ENCODE measurements at places on chromosomes 3 and 15.

DNA sequence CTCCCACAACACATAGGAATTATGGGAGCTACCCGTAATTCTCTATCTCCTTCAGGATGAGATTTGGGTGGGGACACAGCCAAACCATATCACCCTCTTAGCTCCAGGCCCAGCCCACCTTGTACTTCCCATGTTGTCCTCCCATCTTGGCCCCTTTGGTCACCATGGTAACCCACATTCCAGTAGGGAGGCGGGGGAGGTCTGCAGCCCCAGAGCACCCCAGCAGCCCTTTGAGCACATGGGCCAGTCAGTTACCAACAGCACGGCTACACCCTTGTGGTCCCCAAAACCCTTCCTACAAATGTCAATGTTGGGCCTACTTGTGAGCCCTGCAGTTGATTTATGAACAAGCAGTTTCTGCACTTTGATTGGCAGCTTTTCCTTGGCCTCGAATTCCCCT, 84.5 kb downstream of the LRRK1 start:
- DNase-seq: no peak

DNA sequence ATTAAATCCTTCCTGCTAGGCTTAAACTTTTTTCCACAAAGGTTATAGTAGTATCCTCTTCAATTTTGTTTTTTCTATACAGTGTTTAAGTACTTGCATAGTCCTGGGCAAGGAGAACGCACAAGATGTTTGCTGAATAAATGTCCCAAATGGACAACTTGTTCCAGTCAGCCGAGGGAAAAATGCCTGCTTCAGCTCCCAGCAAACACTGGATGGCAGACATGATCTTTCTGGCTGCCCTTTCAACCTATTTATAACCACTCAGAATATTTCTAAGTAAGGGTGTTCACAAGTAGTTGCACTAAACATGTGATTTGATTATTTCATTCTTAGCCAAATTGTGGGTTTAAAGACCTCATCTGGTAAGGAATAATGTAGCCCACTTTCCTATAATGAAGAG, 29.8 kb downstream of the GNB4 start:
- no peak for DNase-seq

- no peak for DNase-seq
These were observed 27.8 kb downstream of the PDCD6IP start for GRCh38 chr3:33826206-33826605.

DNA sequence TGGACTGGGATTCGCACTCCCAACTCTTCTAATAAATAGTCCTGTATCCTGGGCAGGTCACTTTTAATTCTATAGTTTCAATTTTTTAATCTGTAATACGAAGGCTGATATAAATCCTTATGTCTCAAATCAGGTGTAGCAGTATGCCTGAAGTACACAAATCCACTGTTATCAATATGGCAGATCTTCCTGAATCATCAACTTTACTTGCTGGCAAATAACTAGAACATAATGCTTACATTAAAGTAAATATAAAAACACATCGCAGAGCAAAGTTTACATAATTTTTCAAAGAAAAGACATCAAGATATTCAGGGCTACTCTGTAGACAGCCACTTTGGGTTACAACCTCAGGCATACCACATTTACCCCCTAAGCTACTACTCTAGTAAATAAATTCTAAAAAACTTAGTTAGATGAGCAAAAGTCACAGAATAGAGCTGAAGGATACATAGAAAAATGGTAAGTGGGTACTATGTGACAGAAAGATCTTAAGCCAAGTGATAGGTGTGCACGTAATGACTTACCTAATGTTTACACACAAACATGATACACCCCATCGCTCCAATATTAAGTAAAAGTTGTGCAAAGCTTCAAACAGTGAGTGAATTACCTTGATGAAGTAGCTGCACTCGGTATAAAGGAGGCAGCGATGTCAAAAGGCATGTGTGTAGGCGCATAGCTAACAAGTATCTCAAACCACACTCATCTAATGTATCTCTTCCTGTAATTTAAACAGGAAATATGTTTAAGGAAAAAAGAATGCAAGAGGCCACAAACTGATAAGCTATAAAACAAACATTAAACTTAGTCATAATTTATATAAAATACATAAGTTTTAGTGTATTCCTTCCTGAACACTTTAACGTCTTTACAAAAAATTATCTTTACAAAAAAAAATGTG, 127.9 kb downstream of the DMXL2 start:
- DNase-seq: no peak

GRCh38 chr3:143331350-143331749, 211.8 kb downstream of the CHST2 start:
- DNase-seq: no peak

DNA sequence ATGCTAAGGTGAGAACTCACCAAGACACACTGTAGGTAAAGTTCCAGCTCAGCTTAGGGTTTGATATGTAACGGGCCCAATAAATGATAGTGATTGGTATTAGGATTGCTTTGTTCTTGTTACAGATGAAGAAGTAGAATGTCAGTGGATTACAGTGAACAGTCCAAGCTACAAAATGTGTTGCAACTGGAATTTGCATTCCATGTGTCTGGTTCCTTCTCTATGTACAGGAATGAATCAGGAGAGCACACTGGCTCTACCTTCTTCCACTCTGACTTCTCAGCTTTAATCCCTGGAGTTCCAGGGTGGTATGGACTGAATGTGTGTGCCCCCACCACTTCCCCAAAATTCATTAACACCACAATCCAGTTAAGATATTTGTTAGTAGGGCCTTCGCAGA, 730.4 kb upstream of the CFAP20DC start:
- no peak for DNase-seq

DNA sequence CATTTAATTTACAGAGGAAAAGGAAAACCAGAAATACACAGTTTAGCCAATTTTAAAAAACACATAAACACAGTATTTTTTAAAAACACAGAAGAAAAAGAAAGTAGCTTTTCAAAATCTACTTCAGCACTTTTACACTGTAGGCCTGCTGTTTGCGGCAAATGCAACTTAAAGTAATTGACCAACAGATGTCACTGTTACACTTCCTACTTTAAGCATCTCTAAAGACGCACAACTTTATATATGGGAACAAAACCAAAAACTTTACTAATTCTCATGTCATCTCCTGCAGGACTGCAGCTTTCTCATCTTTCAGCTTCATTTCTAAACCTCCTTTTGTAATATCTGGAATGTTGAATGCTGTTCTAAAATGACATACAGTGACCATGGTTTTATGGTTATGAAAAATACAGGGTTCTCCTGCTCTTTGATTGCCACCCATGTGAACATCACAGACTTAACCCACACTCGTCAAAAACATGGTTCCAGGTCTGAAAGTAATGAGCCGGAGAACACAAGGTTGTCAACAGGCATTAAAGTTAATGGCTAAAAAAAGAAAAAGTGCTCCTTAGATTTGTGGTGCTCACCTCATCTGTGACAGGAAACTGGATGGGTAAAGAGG, 107.9 kb downstream of the FMN1 start:
- no peak for DNase-seq

GRCh38 chr3:22908989-22909507, 294.1 kb upstream of the UBE2E2 start:
- DNase-seq: no peak

DNA sequence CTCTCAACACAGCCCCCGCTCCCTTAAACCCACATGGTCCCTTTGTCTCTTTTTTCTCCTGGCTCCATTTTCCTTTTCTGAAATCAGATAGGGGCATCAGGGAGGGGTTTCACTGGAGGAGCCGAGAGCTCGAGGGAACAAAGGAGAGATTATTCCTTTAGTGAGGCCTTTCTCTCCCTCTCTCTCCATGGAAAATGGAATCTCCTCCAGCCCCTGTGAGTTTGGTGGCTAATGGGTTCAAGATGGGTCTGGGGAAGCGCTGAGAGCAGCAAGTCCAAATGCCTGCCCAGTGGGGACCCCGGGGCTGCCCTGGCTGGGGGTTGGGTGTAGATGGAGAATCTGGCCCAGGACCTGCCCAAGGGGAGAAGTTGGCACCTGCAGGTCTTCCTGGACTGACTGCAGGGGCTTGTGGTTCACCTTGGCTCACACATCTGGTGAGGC, 56.8 kb downstream of the ITGA11 start:
- DNase-seq: no peak

GRCh38 chr3:175885231-175885766, 1026.2 kb downstream of the NAALADL2 start:
- no peak for DNase-seq

DNA sequence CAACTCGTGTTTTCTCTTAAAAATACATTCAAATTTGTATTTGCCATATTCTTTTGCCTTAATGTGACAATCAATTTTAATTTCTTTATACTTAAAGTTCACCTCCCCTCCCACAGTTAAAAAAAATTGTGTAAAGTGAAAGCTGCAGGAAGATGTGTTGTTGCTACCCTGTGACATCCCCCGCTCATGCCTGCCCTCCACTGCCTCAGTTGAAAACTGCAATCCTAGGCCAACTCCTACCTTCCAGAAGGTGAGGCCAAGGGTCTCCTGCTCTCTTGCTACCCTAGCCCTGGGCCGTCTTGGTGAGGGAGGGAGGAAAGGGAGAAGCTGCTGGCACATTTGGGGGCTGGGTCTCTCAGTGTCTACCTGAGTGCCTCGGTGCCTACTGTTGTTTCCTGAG, 57.0 kb upstream of the CMTM7 start:
- peak; percentile 65 for DNase-seq

DNA sequence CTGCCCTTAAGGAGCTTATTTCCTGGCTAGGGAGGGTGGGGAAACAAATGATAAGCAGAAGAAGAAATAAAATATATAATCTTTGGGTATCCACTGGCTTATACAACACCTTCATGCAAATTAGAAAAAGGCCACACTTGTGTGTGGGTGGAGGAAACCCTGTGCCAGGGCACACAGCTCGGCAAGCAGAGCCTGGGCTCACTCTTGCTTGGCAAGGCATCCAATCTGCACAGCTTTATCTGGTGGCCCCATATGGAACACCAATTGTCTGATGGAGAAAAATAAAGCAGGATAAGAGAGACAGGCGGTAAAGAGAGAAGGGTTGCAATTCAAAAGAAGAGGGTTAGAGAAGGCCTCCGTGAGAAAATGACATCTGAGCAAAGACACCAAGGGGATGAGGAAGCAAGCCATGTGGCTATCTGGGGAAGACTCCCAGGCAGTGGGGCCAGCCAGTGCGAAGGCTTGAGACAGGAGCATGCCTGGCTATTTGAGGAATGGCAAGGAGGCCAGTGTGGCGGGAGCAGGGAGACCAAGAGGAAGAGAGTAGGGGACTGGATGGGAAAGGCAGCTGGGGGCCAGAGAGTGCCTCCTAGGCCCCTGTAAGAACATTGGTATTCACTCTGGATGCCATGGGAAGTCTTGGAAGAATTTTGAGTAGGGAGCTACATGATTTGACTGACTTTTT, 22.5 kb upstream of the VPS8 start:
- DNase-seq: no peak

GRCh38 chr15:71120428-71120944, 5.2 kb downstream of the THSD4 start:
- DNase-seq: no peak

DNA sequence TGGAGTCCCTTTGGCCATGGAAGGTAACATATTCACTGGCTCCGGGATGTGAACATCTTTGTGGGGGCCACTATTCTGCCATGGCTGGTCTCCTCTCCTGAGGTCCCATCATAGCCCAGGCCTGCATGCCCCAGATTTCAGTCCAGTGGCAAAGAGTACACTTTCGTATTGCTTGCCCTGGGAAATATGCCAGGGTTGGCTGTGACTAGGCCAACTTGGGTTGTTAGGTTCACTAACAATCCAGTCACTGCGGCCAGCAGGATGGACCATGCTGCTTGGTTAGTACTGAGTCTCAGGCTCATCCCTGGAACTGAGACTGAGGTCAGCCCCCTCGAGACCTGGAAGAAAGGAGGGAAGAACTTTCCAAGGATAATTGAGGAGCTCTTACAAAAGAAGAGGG, 9.8 kb upstream of the EEFSEC start:
- no peak for DNase-seq

- no peak for DNase-seq
These were observed 201.2 kb downstream of the BCHE start for GRCh38 chr3:165635791-165636683.

DNA sequence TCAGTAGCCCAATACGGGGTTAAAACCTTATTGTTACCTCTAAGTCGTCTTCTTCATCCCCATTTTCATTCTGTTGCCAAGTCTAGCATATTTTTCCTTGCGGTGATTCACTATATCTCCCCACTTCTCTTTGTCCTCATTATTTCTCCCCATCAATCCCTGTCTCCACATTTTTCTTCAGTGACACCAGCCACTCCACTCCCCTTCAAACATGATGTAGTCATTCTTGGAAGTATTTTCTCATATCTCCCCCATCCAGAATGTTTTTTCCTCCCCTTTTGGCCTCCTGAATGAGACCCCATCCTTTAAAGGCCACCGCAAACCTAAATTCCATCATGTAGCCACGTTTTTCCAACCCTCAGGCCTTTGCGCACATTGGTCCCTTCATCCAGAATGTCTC, 105.9 kb downstream of the TOP2B start:
- no peak for DNase-seq

GRCh38 chr15:41513506-41514227, at the start of gene LTK:
Gene LTK (minus strand): TSS chr15:41513827. CDS start chr15:41513709, 118 bp downstream.
- DNase-seq: no peak

DNA sequence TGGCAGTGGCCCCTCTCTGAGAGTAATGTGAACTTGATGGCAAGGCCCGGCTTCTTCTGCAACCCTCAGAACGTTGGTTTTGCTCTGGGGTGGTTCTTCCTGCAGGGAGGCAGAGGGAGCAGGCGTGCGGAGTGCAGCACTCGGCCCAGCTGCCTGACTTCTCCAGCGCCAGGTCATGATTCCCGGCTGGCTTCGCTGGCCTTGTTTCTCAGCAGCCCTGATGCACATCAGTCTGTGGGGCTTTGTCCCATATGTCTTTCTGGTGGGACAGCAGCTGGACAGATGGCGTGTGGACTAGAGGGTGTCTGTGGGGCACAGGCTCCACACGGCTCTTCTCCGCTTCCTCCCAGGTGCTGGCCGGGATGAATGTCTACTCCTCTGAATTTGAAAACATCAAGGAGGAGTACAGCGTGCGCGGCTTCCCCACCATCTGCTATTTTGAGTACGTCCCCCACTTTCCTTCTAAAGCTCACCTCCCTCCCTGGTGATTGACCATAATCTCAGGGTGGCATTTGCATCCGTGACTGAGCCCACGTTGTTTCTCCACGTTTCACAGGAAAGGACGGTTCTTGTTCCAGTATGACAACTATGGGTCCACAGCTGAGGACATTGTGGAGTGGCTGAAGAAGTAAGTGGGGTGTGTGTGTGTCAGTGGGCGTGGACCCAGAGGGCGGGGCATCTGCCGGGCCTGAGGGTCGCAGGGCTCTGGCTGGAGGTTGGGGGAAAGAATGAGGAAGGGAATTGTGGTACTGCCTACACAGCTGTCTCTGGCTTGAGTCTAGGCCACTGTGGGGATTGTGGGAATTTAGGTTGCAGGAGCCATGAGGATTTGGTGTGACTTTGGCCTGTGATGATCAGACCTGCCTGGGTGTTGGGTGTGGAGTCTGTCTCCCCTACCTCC, 57.1 kb downstream of the PDIA5 start:
- DNase-seq: no peak

DNA sequence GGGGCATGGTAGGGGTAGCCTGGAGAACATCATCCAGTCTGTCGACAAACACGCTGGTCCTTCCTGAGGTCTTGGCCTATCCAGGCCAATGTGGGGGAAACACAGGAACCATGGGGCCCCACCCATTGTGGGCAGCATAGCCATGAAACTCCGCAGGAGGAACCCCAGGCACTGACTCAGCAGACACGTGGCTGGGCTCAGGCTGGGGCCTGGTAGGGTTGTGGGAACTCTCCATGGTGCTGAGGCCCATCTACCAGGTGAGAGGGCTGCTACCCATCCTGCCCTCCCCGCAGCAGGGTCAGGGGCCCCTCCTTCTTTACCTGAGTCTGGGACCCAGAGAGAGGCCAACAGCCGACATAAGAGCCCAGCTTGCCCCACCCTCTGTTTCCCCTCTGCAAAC, 22.6 kb upstream of the CACNA2D2 start:
- peak; percentile 69 for DNase-seq

GRCh38 chr3:182717216-182717615, 76.1 kb upstream of the ATP11B start:
- no peak for DNase-seq

Data from HuH-7 (cell line).